ENCODE measurements at places on chromosomes 4 and X. TPM values are rescaled to one million over a fixed set of nuclear protein-coding genes. Genes with fewer than 3 reads are reported as not detected.

GJB1 gene
- not detected for total RNA-seq

WDR17 gene
- 1.1 TPM for total RNA-seq

LAGE3 gene
- total RNA-seq, result 20.4 TPM

PRDM5 gene
- total RNA-seq, result not detected

CTAG1B gene
- total RNA-seq, result not detected

SMIM31 gene
- not detected for total RNA-seq

TRIML2 gene
- not detected for total RNA-seq

GIMD1 gene
- not detected for total RNA-seq

CT47B1 gene
- total RNA-seq, result not detected

PABPC1L2B gene
- total RNA-seq, result not detected

TLR10 gene
- 1.00 TPM for total RNA-seq

GRCh38 chrX:97636473-97637140 lies 752.9 kb downstream of the RPA4 start:
- no peaks in the 10 kb centered on the region for H3K36me3 ChIP-seq
- H3K4me1 ChIP-seq, result no peaks in the 10 kb centered on the region
- no peak overlapping the region for H3K27ac ChIP-seq
- DNase-seq, result no peak
- H3K27me3 ChIP-seq, result no peaks in the 10 kb centered on the region

GRCh38 chrX:42102586-42103282 lies 179.4 kb upstream of the CASK start:
- H3K27ac ChIP-seq, result no peak overlapping the region
- no peaks in the 10 kb centered on the region for H3K4me1 ChIP-seq
- no peak for DNase-seq
- no peaks in the 10 kb centered on the region for H3K36me3 ChIP-seq

DNA sequence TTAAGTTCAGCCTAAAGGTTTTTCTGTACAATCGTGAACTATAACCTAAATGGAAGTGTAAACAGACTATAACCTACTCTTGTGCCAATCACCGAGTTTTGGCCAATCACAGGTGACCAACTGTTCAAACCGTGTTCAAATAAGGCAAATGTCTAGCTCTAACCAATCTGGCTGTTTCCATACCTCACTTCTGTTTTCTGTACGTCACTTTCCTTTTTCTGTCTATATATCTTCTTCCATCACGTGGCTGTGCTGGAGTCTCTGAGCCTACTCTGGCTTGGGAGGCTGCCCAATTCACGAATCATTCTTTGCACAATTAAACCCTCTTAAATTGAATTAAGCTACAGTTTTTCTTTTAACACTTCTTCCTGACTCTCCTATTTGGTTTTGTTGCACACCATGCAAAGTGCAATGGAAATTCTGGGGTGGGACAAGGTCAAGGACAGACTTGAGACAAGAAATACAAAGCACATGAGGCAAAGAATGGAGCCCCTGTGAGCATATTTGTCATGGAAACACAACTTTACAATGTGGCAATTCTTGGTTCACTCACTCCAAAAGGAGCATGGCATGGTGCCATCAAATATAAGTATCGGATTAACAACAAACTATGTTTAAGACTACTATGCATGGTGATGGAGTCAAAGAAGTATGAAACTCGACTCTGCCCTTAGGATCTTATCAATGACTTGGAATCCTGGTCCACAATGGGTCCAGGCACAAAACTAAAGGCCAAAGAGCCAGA lies 115.7 kb upstream of the FAM9B start:
- H3K27ac ChIP-seq, result no peak overlapping the region
- no peaks in the 10 kb centered on the region for H3K36me3 ChIP-seq
- no peak for DNase-seq
- no peak overlapping the region for H3K4me3 ChIP-seq
- no peaks in the 10 kb centered on the region for H3K27me3 ChIP-seq
- no peaks in the 10 kb centered on the region for H3K4me1 ChIP-seq

- H3K4me3 ChIP-seq, result no peak overlapping the region
- no peak for DNase-seq
- H3K36me3 ChIP-seq, result no peaks in the 10 kb centered on the region
Observed at GRCh38 chr4:17033768-17034181, 135.3 kb upstream of the LDB2 start.

- H3K4me3 ChIP-seq, result no peak overlapping the region
- no peaks in the 10 kb centered on the region for H3K36me3 ChIP-seq
- no peaks in the 10 kb centered on the region for H3K27me3 ChIP-seq
- H3K4me1 ChIP-seq, result no peaks in the 10 kb centered on the region
Observed at GRCh38 chr4:168877511-168878491, 132.3 kb downstream of the CBR4 start.

- no peak overlapping the region for H3K4me3 ChIP-seq
- H3K4me1 ChIP-seq, result no peaks in the 10 kb centered on the region
- no peak overlapping the region for H3K27ac ChIP-seq
- H3K27me3 ChIP-seq, result no peaks in the 10 kb centered on the region
- peak; percentile 2 for DNase-seq
- H3K36me3 ChIP-seq, result no peaks in the 10 kb centered on the region
Observed at GRCh38 chr4:76504613-76505465, 69.8 kb downstream of the SHROOM3 start.

GRCh38 chrX:153780678-153781427 lies at the start of gene SRPK3:
Gene SRPK3 (plus strand): TSS chrX:153781041. CDS start chrX:153781087, 46 bp downstream.
- no peaks in the 10 kb centered on the region for H3K4me1 ChIP-seq
- no peak for DNase-seq
- H3K36me3 ChIP-seq, result no peaks in the 10 kb centered on the region
- H3K27me3 ChIP-seq, result no peaks in the 10 kb centered on the region
- H3K4me3 ChIP-seq, result no peak within 1 kb of the TSS
- no peak within 1 kb of the TSS for H3K27ac ChIP-seq

DNA sequence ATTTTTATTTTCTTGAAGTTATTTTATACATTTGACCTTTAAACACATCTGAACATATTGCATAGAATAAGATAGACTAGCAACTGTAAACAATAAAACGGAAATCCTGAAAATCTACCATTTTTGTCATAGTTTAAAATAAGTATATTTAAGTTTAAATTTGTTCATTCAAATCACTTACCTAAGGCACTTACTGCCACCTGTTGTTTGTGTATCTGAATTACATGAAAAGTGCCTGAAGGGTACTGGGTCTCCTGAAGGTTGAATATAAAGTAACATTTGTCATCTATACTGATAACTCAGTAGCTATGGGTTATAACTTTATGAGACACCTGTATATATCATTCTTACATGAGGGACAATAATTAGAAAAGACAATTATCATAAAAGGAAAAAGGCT lies 38.6 kb downstream of the TRPC5 start:
- no peaks in the 10 kb centered on the region for H3K36me3 ChIP-seq
- no peak for DNase-seq
- no peak overlapping the region for H3K4me3 ChIP-seq
- no peak overlapping the region for H3K27ac ChIP-seq
- no peaks in the 10 kb centered on the region for H3K27me3 ChIP-seq

DNA sequence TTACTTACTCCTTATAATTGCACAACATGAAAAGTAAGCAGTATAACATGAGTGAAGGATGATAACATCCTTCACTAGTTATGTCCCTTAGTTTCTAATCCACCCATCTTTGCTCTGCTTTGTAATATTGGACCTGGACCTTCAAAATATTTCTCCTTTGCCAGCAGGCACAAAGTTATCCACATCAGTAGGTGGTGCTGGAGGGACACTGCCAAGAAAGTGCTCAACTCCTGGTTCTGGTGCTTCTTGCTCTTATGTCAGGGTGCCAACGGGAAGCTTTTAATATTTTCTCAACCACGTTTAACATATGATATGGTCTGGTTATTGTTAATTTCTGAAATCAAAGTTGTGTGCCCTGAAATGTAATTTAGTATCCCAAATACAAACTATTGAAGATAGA lies 49.1 kb downstream of the TMEM165 start:
- H3K4me1 ChIP-seq, result no peaks in the 10 kb centered on the region
- DNase-seq, result peak; percentile 7
- no peaks in the 10 kb centered on the region for H3K36me3 ChIP-seq
- no peak overlapping the region for H3K4me3 ChIP-seq
